ENCODE measurements at places on chromosomes 5 and 9.

- peak; percentile 92 for DNase-seq
These were observed 35.5 kb upstream of the GLRX start for GRCh38 chr5:95858023-95858461.

DNA sequence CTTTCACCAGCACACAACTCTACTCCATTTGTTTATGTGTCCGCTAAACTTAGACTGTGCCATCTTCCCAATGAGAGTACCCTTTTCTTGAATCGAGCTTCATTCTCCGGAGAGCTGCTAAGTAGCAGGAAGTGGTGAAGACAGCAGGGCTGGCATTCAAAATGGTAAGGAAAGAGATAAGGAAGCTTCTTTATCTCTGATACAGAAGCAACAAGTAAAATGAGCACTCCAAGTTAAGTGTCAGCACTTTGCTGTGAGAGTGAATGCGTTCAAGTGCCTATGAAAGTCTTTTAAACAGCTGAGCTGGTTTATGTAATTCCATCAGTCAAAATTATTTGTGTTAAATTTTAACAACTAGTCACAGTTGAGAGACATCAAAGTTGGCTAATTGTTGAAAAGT lies 386.8 kb upstream of the PTPRD start:
- no peak for DNase-seq

DNA sequence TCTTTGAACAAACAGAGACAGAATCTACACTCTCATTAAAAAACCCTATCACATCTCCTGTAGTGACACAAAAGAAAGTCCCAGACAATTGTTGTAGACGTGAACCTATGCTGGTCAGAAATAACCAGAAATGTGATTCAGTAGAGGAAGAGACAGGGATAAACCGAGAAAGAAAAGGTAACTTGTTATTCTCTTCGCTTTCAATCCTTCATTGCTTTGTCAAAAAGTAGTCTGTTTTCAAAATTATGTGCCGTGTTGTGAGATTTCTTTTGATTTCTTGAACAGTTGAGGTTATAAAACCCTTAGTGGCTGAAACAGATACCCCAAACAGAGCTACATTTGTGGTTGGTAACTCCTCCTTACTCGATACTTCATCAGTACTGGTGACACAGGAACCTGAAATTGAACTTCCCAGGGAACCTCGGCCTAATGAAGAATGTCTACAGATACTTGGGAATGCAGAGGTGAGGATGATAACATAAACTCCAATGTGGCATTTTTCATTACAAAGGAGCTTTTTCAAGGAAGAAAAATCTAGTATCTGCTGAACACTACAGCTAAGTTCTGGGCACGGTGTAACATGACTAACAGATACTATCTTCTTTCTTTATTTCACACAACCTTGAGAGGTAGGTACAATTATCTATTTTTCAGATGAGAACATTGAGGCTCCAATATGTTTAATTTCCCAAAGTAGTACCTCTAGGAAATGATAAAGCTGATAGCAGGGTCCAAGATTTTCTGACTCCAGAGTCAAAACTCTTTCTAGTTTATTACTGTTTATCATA lies 14.3 kb downstream of the HMGCR start:
- no peak for DNase-seq

- no peak for DNase-seq
These were observed 2.5 kb upstream of the ISL1 start for GRCh38 chr5:51380603-51381207.

DNA sequence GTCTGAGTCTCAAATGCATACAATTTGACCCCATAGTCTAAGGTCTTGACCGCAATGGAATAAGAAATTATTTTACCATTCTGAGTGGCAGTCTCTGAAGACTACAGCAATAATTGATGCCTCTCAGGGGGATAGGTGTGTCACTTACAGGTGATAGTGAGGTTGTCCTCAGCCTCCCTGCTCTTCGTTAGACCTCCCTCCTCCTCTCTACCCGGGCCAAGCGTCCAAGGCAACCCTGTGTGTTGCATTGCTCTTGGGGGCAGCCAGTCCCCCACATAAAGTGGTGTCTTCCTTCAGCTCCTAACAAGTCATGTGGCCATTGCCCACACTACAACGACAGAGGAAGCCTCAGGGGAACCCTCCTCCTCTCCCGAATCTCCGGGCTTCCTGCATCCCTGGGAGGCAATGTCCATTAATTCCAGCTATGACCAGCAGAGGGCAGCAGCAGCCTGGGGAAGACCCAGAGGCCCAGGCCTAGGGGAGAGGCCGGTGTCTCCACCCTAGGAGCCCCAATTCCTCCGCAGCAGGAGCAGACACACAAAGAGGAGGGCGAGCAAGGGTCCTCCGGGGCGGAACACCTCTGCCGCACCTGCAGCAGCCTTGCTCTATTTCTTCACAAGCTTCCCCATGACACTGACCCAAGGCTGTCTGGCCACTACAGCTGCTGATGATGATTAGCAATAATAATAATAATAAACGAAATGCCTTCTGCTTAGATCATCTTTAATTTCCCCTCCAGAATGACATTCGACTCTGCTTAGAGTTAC lies 134.8 kb downstream of the KCNIP1 start:
- no peak for DNase-seq

- DNase-seq = no peak
These were observed 290.2 kb downstream of the ZNF608 start for GRCh38 chr5:124456249-124456648.

All from posterior vena cava (tissue), 2 donors.